ENCODE measurements at places on chromosomes 3 and 15. TPM values are rescaled to one million over a fixed set of nuclear protein-coding genes. Genes with fewer than 3 reads are reported as not detected.

Gene PLSCR2
- not detected for total RNA-seq

Gene LRTM1
- total RNA-seq, result not detected

Gene SI
- total RNA-seq, result not detected

Gene GP9
- not detected for total RNA-seq

Gene COLQ
- 4.5 TPM for total RNA-seq

Gene MELTF
- total RNA-seq, result 8.5 TPM

Gene KCNMB2
- not detected for total RNA-seq

Gene GOLGA8O
- 3.3 TPM for total RNA-seq

Gene A4GNT
- not detected for total RNA-seq

Gene WDR93
- not detected for total RNA-seq

Gene UNC13C
- total RNA-seq, result not detected

Gene CSPG5
- 0.58 TPM for total RNA-seq

Gene MAN2A2
- total RNA-seq, result 103 TPM

Gene KLHL40
- not detected for total RNA-seq

Gene PLA2G4B
- 15.9 TPM for total RNA-seq
